Left forelimb (tissue), 1 donor: ENCODE measurements at places on chromosomes 2 and 18.

DNA sequence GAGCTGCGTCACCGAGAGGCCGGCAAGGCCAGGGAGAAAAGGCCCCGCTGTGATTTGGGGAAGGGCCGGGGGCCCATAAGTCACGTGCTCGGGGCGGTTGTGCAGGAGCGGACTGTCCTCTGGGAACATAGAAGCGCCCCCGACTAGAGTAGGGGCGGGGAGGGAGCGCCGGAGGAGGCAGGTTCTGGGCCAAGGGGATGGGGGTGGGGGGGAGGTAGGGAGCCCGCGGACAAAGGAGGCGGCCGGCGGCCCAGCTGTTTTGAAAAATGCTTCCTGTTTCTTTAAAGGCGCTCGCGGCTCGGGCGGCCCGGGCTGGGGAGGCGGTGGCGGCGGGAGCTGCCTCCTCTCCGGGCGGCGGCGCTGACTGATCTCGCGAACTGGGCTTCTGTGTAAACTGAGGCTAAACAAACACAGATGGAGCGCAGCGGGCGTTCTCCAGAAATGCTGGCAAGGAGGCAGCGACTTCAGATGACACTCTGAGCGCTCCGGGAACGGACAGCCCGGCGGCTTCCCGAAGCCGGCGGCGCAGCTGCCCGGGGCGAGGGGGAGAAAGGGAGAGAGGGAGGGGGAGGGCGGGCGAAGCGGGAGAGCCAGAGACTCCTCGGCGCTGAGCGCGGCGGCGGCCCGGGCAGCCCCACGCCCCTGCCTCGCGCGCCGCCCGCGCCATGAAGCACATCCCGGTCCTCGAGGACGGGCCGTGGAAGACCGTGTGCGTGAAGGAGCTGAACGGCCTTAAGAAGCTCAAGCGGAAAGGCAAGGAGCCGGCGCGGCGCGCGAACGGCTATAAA is at the start of gene ATOH8:
ATOH8 (plus strand) TSS at position 467 of the 788 bp plus-strand sequence; CDS start at position 666, 199 bp downstream.
- peak; percentile 87 for DNase-seq

DNA sequence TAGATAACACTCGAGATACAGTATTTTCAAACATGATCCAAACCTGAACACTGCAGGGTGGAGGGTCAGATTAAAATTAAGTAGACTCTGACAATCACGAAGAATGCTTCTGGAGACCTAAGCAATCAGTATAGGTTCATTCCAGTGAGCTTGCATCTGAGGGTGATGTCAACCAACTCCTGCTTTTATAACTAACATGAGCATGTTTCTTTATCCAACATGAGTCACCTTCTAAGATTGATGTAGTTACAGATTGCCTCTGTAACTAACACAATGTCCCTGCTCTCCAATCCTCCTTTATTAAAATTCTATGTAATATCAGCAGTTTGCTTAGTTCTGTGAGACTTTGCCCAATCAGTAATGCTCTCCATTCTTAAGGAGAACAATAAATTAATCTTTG is 225.7 kb downstream of the ARL6IP6 start:
- DNase-seq = no peak

DNA sequence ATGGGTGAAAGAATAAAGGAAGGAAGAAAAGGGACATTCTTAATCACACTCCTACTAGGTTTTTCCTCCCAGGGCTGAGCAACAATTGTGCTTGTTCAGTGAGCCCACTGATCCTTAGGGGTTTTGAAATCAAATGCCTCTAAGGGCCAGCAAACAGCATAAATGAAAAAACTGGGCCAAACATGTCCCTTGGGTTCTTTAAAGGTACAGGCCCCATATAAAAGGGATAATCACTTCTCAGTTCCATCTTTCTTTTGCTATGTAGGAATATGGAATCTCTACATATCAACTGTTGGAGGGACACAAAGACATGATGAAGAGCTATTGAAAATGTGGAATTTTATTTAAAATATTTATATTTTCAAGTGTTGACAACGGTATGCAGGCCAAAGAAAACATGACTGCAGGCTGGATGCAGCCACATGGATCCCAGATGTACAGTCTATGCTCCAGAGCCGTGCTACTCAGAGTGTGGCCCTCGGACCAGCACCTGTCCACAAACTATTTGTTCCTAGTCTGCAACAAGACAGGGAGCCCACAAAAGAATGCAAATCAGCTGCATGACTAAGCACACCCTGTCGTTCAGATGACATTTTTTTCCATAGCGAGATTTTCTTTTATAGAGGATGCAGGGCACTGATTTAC is 110.0 kb downstream of the CDH20 start:
- DNase-seq = no peak

GRCh38 chr2:179340678-179341077 is 76.0 kb upstream of the SESTD1 start:
- DNase-seq = no peak

- no peak for DNase-seq
Observed at GRCh38 chr2:171095014-171095582, 65.6 kb downstream of the TLK1 start.

DNA sequence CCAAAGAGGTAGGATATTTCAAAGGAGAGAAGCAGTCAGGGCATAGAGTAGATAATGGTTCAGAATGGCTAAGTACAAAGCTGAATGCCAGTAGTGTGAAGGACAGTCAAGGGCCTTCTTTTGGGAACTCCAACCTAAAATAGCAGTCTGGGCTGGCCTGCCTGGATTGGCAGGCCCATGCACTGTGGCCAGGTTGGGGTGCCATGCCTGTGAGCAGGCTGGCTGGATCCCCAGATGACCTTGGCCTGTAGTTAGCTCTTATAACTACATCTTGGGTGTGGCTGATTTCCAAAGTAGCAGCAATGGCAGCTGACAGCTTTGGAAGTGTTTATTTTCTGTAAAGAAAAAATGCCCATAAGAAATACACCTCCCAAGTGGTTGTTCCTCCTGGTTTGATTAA is 51.5 kb upstream of the ITGB6 start:
- no peak for DNase-seq

DNA sequence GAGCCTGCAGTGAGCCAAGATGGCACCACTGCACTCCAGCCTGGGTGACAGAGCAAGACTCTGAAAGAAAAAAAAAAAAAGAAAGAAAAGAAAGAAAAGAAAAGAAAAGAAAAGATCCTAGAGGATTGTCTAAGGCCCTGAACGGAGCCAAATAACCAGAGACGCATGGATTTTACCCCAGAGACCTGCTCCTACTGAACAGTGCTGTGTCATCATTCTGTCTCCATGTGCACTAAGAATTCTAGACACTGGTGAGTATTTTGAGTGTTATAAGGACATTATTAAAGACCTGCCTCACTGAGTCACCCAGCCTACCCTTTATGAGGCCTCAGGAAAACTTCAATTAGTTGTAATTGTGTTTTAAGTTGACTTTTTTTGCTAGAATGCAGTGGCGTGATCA is 61.9 kb upstream of the RIOK3 start:
- DNase-seq = no peak

DNA sequence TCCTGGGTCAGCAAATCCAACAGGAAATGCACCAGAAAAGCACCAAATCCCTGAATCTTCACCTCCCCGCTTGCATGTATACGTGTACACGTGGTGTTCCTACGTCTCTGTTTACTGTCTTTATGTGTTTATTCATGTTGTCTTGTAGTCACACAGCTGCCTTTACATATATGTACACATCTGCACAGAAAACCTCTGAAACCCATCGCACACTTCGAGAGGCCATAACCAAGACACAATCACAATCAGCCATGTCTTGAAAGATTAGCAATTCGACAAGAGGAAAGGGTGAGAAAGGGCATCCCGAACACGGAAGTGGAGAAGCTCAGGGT is 98.1 kb downstream of the PLB1 start:
- DNase-seq = no peak

DNA sequence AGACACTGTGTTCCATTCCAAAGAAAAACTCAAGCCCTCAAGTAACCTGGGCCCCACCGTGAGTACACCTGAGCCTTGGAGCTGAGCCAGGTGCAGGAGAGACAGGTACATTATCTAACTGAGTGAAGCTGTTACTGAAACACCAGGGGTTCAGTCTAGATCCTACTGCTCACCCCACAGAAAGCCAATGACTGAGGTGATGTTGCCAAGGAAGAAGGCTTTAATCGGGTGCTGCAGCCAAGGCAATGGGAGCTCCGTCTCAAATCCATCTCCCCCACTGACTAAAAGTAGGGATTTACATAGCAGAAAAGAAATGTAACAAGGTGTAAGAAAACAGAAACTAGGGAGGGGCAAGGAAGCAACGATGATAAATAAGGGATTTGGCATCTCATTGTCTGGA is 15.2 kb upstream of the SLC14A1 start:
- DNase-seq = no peak

GRCh38 chr2:148568597-148568996 is 76.0 kb upstream of the EPC2 start:
- DNase-seq = no peak

DNA sequence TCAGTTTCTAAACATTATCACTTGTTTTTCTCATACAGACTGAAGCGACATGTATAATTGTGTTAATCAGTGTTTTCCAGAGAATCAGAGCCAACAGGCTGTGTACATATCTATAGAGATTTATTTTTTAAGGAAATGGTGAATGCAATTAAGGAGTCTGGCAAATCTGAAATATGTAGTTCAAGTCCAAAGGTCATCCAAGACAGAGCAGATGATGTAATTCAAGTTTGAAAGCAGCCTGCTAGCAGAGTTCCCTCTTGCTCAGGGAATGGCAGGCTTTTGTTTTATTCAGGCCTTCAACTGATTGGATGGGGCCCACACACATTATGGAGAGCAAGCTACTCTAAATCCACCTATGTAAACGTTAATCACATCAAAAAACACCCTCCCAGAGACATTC is 282.6 kb downstream of the CBLN2 start:
- DNase-seq = no peak

- DNase-seq = no peak
Observed at GRCh38 chr2:188601927-188602326, 310.3 kb downstream of the GULP1 start.

- DNase-seq = no peak
Observed at GRCh38 chr18:48620071-48620470, 81.2 kb downstream of the CTIF start.

GRCh38 chr2:37871456-37872191 is 53.5 kb upstream of the RMDN2 start:
- no peak for DNase-seq

DNA sequence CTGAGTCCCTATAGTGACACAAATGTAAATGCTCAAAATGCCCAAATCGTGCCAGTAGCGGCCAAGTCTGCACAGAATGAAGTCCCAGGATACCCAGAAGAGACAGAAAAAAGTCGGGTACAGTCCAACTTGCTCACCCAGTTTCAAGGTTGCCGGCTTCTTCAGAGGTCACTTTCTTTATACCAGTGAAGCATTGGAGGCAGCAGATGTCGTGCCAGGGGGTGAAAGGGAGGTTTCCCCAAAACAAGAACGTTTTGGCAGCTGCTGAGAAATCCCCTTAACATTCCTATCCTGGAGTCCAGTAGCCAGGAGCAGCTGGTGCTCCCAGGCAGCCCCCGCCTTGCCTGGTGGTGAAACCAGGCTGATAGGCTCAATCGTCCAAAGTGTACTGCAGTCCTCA is 58.1 kb upstream of the MCFD2 start:
- no peak for DNase-seq

- DNase-seq = peak; percentile 59
Observed at GRCh38 chr2:109260116-109260855, 131.3 kb downstream of the SH3RF3 start.

- no peak for DNase-seq
Observed at GRCh38 chr2:167712275-167712674, 535.1 kb downstream of the STK39 start.
